ENCODE measurements at places on chromosomes 5 and 9.

- DNase-seq = no peak
Measured at GRCh38 chr9:137383081-137383783, 39.7 kb downstream of the EXD3 start.

DNA sequence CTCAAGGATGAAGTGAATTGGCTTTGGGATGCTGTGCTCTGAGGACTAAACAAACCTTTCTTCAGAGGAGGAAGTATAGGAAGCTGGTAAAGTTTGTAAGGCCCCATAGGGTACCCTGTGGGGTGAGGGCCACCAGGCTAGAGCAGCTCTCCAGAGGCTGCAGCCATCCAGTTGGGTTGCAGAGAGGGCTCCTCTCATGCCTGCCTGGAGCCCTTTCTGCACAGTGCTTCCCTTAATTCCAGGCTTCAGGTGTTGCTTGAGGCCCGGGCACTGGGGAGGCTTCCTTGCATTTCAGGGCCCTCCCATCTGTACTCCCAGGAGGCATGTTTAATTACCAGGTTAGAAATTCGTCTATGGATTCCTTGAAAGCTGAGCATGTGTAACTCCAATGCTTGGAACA is 95.3 kb upstream of the FSTL4 start:
- no peak for DNase-seq

- peak; percentile 93 for DNase-seq
Measured at GRCh38 chr5:150904479-150905311, at the start of gene ZNF300. TSS of gene ZNF300 (minus strand) at chr5:150904980. CDS start at chr5:150903155, 1,825 bp downstream.

DNA sequence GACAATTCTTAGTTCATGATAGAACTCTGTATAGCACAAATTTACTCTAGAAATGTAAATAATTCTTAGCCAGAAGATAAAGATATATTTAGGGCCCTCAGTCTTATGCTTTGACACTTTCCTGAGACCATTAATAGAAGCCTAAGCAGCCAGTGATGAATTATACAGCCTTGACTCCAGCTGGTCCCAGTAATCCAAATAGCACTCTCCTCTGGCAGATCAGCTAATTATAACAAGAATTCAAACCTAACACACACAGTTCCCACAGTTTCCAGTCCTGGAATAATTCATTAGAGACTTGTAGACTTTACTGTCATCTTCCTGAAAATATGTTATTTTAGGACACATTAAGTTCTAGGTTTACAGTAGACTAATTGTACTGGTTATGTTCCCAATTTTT is 50.4 kb downstream of the SHOC1 start:
- no peak for DNase-seq

GRCh38 chr9:97534961-97535594 is 33.6 kb downstream of the TMOD1 start:
- no peak for DNase-seq

GRCh38 chr5:166602271-166602670 is 1689.2 kb upstream of the WWC1 start:
- DNase-seq = peak; percentile 21

- no peak for DNase-seq
Measured at GRCh38 chr9:114910541-114910940, 19.9 kb downstream of the TNFSF8 start.

DNA sequence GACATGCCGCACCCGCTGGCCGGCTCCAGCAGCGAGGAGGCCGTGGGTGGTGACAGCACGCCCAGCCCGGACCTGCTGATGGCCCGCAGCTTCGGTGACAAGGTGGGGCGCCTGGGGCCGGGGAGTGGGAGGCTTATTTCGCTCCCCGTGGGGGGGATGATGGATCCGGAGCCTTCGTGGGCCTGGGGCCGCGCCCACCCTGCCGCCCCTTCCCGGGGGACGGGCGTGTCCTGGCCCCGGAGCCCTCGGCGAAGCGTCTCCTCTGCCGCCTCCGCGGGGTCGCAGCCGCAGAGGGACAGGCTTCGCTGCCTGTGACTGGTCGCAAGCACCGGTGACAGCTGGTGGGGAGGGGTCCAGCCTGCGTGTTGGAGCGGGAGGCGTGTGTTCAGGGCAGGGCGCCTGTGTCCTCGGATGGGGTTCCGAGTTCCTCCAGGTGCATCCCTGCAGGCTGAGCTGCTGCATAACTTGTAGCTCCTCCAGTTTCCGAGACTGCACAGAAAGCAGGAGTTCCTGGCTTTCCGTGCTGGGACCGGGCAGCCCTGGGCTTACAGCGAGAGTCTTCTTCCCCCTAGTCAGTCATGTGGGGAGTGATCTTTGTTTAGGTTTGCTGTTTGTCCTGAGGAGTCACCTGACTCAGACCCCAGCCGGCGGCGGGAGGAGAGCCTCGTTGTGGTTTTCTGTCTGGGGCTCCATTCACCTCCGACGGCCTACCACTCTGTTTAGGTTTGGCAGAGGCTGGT is 666 bp downstream of the SNX30 start:
- DNase-seq = peak; percentile 74

DNA sequence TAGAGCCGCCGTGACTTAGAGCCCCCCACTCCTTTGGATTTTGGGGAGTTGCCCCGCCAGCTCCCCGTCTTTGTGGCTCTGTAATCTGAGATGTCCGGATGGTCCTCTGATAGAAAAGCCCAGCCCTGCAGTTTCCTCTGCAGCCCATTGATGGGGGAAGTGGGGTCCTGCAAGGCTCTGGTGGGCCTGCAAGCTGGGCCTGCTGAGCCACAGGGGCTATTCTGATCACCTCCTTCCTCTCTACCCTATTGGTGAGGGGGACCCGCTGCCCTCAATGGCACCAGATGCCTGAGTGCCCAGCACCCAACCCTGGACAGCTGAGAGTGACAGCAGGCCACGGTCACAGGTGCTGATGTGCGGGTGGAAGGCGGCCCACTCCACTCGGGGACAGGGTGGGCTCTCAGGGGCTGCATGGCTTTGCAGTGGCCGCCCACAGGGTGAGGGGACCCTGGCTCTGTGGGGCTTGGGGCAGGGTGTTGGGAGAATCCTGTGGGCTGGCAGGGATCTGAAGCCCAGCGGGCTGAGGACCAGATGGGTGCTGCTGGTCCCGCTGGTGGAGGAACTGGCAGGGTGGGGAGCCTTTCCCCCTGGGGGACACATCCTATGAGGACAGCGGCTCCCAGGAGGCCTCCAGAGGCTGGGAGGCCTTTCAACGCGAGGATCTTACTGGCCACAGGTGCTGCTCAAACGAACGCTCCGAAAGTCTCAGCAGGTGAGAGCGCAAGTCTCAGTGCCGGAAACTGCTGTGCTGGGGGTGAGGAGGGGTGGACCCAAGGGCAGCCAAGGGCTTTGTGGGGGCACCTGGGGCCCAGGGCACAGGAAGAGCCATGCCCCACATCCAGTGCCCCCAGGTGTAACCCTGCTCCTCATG is 30.0 kb upstream of the LPCAT1 start:
- DNase-seq = no peak

GRCh38 chr5:73213566-73213998 is 40.6 kb downstream of the TMEM174 start:
- no peak for DNase-seq

- DNase-seq = no peak
Measured at GRCh38 chr9:125986966-125987365, 239.8 kb downstream of the PBX3 start.

DNA sequence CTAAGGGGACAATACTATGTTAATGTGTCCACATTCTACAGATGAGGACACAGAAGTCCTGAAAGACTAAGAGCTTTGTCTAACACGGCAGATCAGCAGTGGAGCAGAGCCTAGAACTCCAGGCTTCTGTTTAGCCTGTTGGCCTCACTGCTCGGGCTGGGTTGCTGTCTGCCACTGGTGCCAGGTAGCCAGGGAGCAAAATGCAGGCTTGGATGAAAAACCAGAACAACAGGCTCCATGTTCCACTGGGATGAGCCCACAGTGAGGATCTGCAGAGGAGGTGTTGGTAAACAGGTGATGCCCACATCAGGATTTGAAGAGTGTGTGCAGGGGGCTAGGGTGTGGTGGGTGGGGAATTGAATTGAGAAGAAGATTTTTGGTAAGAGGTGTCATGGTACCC is 114.0 kb upstream of the TBC1D2 start:
- DNase-seq = no peak

GRCh38 chr9:27622693-27623340 is 49.5 kb upstream of the C9orf72 start:
- peak; percentile 61 for DNase-seq

DNA sequence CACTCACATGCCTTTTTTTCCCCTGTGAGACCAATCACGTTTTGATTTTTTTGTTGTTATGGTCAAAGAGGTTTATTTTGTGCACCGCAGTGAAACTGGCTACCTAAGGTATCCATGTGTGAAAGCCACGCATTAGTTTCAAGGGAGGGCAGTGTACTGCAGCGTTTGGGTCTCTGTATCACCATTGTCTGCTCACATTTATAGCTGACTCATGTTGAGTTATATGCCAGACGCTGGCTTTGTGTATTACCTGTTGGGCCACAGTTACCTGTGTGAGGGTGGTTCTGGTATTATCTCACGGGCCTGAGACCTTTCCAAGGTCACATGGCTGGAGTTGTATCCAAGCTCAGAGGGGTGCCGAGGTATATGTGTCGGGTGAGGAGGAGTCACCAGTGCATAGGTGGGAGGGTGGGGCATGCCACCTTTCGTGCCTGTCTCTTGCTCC is 75.8 kb downstream of the ARHGAP26 start:
- DNase-seq = peak; percentile 54

DNA sequence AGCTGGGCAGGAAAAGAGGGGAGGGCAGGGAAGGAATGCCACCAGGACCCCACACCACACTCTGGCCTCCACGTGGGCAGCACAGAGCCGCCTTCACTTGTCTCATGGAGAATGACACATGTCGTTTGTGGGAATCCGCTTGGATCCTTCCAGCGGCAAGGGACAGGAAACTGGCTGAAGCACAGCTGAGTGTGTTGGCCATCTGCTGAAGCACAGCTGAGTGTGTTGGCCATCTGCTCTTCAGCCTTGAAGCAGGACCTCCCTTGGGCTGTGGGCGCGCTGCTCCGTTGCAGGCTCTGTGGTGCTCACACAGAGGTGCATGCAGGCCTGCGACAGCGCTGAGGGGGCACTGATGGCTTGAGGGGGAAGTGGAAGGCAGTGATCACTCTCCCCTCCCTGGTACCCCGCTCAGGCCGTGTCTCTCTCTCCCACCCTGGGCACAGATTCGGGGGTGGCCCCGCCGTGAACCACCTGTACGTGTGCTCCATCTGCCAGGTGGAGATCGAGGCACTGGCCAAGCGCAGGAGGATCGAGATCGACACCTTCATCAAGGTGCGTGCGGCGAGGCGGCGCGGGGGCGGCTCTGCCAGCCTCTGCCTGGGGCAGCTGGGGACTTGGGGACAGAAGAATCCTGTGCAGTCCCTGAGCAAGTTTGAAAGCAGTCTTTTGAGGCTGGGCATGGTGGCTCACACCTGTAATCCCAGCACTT is 40.6 kb downstream of the USP20 start:
- DNase-seq = no peak

DNA sequence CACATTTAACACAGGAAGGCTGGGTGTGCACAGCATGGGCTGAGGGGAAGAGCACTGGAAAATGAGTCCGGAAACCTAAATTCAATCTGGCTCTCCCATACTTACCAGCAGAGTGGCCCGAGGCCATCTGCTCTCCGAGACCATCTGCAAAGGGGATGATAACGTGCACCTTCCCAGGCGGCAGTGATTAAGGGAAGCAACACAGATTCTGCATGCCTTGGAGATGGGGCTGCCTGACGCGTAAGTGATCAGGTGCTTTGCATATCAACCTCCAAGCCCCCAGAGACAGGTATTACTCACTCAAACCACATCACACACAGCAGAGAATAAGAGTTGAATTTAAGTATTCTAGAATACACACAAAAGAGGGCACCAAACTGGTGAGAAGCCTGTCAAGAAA is 9.1 kb downstream of the EPB41L4B start:
- no peak for DNase-seq

DNA sequence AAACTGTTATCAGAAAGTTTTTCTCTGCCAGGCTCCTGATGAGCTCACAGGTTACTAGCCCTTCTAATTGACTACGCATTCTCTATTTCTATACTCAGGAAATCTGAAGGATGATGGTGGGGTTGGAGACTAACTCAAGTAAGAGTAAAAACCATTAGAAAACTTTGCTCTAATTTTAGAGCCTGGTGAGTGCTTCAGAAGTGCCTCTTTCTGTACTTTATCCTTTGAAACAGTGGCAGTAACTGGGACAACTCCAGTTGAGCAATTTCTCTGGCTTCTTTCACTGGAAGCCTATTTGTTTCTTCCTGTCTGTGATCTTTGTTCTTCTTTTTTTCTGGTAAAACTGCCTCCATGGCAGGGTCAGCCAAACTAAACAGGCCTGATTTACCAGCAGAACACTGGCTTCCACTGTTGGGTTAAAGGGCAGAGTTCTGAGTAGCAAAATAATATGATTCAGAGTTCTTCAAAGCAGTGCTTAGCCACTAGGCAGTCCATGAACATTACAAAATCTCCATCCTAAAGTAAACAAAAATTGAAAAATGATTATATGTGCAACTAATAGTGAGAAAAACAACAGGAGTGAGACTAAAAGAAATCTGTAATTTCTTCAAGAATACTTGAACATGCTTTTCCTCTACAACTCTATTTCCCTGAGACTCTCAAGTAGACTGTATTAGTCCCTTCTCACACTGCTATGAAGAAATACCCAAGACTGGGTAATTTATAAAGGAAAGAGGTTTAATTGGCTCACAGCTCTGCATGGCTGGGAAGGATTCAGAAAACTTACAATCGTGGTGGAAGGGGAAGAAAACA is 79.8 kb downstream of the MROH2B start:
- no peak for DNase-seq

GRCh38 chr9:36173861-36174260 is 4.7 kb downstream of the CCIN start:
- DNase-seq = no peak

- no peak for DNase-seq
Measured at GRCh38 chr5:140969880-140970279, 3.6 kb downstream of the PCDHAC2 start.

DNA sequence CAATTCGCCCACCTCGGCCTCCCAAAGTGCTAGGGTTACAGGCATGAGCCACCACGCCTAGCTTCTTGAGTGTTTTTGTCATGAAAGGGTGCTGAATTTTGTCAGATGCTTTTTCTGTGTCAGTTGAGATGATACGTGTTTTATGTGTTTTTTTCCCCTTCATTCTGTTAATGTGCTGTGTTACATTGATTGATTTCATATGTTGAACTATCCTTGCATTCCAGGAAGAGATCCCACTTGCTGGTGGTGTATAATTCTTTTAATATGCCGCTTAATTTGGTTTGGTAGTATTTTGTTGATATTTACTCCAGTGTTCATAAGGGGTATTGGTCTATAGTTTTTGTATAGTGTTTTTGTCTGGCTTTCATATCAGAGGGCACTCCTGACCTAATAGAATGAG is 13.6 kb downstream of the ZBTB43 start:
- DNase-seq = no peak

- DNase-seq = no peak
Measured at GRCh38 chr9:135248721-135249120, 161.3 kb downstream of the OLFM1 start.

- no peak for DNase-seq
Measured at GRCh38 chr9:94718936-94719335, 7.6 kb upstream of the AOPEP start.

GRCh38 chr5:81633891-81634290 is 117.0 kb downstream of the SSBP2 start:
- DNase-seq = no peak

DNA sequence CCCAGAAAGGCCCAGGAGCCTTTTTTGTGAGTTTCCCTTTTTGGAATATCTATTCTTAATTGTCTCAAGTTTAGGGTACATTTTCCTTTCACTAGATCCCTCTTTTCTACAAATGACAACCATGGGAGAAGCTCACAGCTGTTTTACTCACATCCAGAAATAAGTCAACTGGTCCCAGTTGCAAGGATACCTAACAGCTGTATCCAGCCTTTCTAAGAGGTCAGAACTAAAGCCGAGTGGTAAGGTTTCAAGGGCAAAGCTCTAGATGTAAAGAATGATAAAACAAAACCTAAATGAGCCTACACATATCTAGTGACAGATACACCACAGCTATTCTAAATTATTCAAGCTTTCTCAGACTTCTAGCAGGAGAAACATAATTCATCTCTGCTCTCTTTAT is 4.4 kb downstream of the FGF10 start:
- DNase-seq = peak; percentile 83
